ENCODE measurements at places on chromosomes 2 and 18. TPM values are rescaled to one million over a fixed set of nuclear protein-coding genes. Genes with fewer than 3 reads are reported as not detected.

GRCh38 chr2:227761740-227762476 lies 16.2 kb downstream of the SCYGR8 start:
- no peaks in the 10 kb centered on the region for H3K36me3 ChIP-seq
- H3K4me1 ChIP-seq: peaks cover 6% of the 10 kb centered on the region
- H3K27ac ChIP-seq: no peak overlapping the region
- H3K4me3 ChIP-seq: no peak overlapping the region

CCNYL1 gene
- 35.4 TPM for total RNA-seq

INHBB gene
- total RNA-seq: 0.23 TPM

DNA sequence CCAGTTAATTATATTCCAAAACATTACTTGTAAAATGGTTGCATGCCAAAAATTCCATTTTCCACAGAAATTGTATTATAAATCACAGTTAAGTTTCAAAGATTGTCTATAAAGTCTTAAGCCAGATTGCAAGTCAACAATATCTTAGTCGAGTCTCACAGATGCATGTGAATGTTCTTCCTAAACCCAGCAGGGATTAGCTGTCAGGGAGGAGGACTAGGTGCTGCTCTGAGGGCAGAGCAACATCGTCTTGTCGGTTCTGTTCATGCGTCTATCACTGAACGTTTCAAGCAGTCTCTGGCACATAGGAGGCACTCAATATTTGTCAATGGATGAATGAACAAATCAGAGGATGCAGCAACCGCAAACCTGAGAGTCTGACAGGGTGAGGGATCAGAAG lies 27.0 kb downstream of the EPB41L3 start:
- no peaks in the 10 kb centered on the region for H3K36me3 ChIP-seq
- H3K4me3 ChIP-seq: no peak overlapping the region
- H3K4me1 ChIP-seq: peaks cover 4% of the 10 kb centered on the region
- H3K27ac ChIP-seq: no peak overlapping the region
- DNase-seq: no peak

GRCh38 chr2:209977386-209978239 lies 24.8 kb upstream of the RPE start:
- H3K4me1 ChIP-seq: no peaks in the 10 kb centered on the region
- no peaks in the 10 kb centered on the region for H3K36me3 ChIP-seq
- H3K27ac ChIP-seq: no peak overlapping the region
- H3K27me3 ChIP-seq: no peaks in the 10 kb centered on the region

ABCG5 gene
- total RNA-seq: not detected

DNA sequence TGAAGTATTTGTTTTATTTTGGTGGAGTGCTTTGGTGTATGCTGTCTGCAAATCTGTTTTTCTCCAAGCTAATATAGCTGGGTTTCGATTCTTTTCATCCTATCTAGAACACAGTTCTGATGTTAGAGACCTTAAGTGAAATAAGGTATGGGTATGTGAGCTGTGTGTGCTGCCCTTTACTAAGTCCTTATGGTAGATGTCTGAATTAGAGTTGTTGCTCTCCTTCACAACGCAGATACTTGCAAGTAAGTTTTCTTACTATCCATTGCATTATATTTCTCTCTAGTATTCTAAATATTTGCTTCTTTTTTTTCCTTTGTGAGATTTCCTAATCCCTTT lies 38.6 kb downstream of the AGFG1 start:
- H3K36me3 ChIP-seq: no peaks in the 10 kb centered on the region
- no peaks in the 10 kb centered on the region for H3K27me3 ChIP-seq
- no peak for DNase-seq
- no peak overlapping the region for H3K4me3 ChIP-seq
- H3K4me1 ChIP-seq: peaks cover 3% of the 10 kb centered on the region
- no peak overlapping the region for H3K27ac ChIP-seq

SALL3 gene
- total RNA-seq: 54.5 TPM

- H3K27ac ChIP-seq: no peak overlapping the region
- H3K4me3 ChIP-seq: no peak overlapping the region
- H3K27me3 ChIP-seq: no peaks in the 10 kb centered on the region
- peaks cover 10% of the 10 kb centered on the region for H3K4me1 ChIP-seq
- DNase-seq: no peak
These were observed 274.0 kb downstream of the DLGAP1 start for GRCh38 chr18:4181086-4181485.

- H3K4me3 ChIP-seq: no peak overlapping the region
- H3K27me3 ChIP-seq: no peaks in the 10 kb centered on the region
- DNase-seq: peak; percentile 77
- no peaks in the 10 kb centered on the region for H3K36me3 ChIP-seq
These were observed 74.9 kb upstream of the TAF1B start for GRCh38 chr2:9768388-9768787.

TRIM43 gene
- not detected for total RNA-seq

AMER3 gene
- total RNA-seq: 0.19 TPM

GRCh38 chr2:20093263-20094141 lies 42.1 kb upstream of the LAPTM4A start:
- H3K27me3 ChIP-seq: no peaks in the 10 kb centered on the region
- no peaks in the 10 kb centered on the region for H3K36me3 ChIP-seq
- H3K4me1 ChIP-seq: peaks cover 7% of the 10 kb centered on the region
- DNase-seq: peak; percentile 59

DNA sequence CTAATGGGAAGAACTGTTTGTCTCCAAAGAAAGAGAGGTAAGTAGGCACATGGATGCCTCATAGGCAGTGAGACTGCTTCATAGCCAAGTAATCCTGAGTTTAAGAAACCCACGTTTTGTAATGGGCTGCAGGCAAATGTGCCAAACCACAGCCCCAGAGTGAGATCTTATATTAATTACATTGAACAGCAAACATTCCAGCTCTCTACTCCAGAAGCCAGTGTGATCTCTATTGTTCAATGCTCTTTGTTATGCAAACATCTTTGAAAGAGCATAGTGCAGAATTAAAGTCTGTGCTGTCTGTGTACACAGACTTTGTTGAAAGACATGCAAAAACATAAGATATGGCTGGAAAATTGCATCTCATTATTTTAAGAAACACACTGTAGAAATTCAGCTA lies 720.8 kb upstream of the REG3G start:
- no peaks in the 10 kb centered on the region for H3K36me3 ChIP-seq
- no peak for DNase-seq
- H3K4me1 ChIP-seq: peaks cover 6% of the 10 kb centered on the region
- H3K27me3 ChIP-seq: no peaks in the 10 kb centered on the region
- H3K27ac ChIP-seq: no peak overlapping the region

- H3K27me3 ChIP-seq: no peaks in the 10 kb centered on the region
- DNase-seq: no peak
- no peak overlapping the region for H3K27ac ChIP-seq
- no peaks in the 10 kb centered on the region for H3K4me1 ChIP-seq
- H3K4me3 ChIP-seq: no peak overlapping the region
These were observed 164.4 kb downstream of the UPP2 start for GRCh38 chr2:158266111-158266510.

DNA sequence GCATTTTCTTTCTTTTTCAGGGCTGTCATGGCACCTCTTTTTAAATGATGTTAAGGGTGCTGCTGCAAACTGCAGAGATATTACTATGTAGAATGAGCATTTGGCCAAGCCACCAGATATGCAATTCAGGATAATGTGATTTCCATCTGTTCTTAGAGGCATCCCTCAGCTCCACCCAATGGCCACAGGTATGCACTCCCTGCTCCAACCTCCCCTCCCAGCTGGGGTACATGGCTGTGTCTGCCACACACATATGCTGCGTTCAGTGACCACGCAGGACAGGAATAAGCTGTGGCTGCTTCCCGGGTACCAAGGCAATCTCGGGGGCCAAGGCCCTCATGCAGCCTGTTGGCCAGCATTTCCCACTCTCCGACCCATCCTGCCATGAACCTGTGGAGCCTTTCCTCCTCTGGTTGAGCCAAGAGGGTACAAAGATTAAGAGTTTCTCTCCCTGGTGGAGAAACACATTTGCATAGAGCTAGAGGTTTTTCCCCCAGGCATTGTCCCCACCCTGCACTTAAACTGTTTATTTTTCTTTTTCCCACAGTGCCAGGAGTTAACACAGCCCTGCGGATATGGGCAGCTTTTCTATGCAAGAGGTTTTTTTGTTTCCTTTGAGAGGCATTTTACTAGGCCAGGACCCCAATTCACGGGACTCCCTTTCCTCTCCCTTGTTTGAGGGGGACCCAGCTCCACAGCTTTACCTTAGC lies 147.0 kb downstream of the GCA start:
- no peaks in the 10 kb centered on the region for H3K4me1 ChIP-seq
- no peak overlapping the region for H3K27ac ChIP-seq
- DNase-seq: no peak
- H3K36me3 ChIP-seq: no peaks in the 10 kb centered on the region
- no peaks in the 10 kb centered on the region for H3K27me3 ChIP-seq

FASTKD2 gene
- total RNA-seq: 37.9 TPM

DNA sequence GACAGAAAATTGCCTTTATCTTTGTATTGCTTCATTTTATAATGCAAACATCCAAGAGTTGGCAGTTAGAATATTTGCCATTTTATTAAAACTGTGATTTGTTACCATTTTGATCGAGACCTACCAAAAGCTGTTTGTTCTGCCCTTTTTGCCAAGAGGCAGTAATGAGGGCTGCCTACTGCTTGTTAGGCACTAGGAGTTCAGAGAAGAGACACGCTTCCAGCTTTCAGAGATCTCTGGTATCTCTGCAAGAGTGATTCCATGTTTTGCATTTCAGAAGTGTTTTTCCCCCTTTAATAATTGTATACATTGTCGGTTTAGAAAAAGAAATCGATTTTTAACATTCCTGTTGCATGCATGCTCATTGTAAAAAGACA lies 628 bp downstream of the MRPL30 start:
- H3K36me3 ChIP-seq: no peaks in the 10 kb centered on the region
- no peaks in the 10 kb centered on the region for H3K4me1 ChIP-seq
- peak overlapping the region; percentile 81 for H3K27ac ChIP-seq
- no peaks in the 10 kb centered on the region for H3K27me3 ChIP-seq
- no peak for DNase-seq

Measured in H1 (cell line).